Right ventricle myocardium superior (tissue), 1 donor: ENCODE measurements at places on chromosomes 5 and 9. TPM values are rescaled to one million over a fixed set of nuclear protein-coding genes. Genes with fewer than 3 reads are reported as not detected.

Gene FGD3
- total RNA-seq, result 2.7 TPM

DNA sequence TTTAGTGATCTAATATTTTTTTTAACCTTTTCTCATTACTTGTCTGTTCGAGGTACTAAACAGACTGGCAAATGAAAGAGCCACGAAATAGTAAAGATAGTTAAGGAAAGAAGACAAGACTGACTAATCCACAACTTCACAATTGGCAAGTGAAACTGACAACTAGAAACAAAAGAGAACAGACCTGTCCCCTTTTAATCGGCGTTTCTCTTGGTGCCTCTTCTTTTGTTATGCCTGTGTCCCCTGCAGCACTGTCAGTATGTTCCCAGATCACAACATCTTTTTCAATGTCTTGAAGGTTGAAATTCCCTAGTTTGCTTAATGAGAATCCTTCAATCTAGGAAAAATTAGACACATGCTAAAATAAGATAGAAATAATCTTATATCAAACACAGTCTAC, 26.1 kb downstream of the TUT7 start:
- no peak for DNase-seq

DNA sequence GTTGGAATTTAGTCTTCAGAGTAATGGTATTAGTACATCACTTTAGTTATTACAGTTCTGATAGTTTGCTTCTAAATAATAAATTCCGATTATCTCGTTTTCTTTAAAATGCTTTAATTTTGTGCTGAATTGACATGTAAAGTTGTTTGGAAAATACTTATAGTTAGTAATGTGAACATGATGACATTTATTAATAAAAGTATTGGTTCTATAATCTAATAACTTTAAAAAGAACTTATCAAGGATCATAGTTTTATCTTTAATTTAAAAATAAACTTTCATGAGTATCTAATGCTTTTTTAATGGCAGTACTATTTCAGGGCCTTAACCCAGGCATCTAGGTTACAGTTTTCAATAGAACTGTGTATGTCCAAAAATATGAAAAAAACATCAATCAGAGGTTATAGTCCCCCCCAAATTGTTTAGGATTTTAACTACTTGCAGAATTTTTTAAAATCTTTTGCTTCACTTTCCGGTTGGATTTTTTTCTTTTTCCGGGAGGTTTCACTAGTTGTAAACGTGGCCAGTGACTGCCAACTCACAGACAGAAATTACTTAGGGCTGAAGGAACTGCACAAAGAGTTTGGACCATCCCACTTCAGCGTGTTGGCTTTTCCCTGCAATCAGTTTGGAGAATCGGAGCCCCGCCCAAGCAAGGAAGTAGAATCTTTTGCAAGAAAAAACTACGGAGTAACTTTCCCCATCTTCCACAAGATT, 680 bp downstream of the GPX8 start:
- DNase-seq, result no peak

GRCh38 chr5:56095579-56096102, 100.9 kb upstream of the IL6ST start:
- no peak for DNase-seq

GRCh38 chr5:126445502-126446174, 22.4 kb downstream of the GRAMD2B start:
- DNase-seq, result no peak

GRCh38 chr9:96343515-96344360, 39.8 kb downstream of the SLC35D2 start:
- DNase-seq, result no peak

DNA sequence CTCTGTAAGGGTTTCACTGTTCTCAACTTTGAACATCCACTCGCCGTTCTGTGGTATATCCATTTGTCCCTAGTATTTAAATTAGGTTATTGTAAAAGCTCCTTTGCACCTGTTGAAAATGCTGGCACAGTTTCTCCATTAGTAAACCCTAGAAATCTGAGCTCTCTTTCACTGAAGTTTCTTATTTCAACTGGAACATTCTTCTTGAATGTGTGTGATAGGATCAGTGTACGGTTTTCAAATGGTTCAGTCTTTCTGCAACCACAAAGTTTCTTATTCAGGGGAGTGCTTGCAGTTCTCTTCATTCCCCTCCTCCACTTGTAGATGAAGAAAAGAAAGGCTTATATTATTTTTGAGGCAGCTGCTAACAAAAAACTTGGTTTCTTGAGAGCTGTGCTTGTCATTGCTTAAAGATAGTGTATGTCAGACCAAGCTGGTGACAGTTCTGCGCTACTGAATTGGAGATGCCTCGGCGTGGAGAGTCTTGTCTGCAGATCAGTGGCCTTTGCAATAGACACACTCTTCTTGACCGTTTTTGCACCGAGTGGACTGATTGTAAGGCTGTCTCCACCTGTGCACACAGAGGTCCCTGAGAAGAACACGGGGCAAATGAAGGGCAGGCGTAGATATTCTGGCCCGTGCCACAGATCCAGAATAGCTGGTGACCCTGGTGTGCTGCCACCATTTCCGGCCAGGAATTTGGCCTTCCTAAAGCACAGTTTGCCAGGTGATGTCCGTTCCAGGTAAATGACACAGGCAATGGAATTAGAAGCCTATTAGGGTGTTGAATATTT, 102.2 kb downstream of the TRIO start:
- no peak for DNase-seq

DNA sequence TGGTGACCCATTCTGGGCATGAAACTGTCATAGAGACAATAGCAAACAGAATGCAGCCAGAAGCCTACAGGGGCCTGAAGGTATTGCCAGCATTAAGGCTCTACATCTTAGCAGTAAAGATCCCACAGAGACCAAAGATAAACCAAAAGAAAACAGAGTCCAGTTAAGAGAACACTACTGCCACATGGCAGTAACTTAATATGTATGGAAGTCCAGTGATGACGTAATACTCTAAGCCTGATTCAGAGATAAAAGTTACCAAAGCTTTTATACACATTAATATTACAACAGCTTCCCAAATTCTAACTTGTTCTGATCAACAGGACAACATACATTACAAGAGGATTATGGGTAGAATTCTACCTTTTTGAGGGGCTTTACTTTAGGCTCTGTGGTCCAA, 371.5 kb downstream of the PRELID2 start:
- no peak for DNase-seq

- DNase-seq, result no peak
These were observed 68.9 kb downstream of the PRDM6 start for GRCh38 chr5:123157791-123158581.

- no peak for DNase-seq
These were observed 84.3 kb downstream of the MED27 start for GRCh38 chr9:131995382-131995781.

DNA sequence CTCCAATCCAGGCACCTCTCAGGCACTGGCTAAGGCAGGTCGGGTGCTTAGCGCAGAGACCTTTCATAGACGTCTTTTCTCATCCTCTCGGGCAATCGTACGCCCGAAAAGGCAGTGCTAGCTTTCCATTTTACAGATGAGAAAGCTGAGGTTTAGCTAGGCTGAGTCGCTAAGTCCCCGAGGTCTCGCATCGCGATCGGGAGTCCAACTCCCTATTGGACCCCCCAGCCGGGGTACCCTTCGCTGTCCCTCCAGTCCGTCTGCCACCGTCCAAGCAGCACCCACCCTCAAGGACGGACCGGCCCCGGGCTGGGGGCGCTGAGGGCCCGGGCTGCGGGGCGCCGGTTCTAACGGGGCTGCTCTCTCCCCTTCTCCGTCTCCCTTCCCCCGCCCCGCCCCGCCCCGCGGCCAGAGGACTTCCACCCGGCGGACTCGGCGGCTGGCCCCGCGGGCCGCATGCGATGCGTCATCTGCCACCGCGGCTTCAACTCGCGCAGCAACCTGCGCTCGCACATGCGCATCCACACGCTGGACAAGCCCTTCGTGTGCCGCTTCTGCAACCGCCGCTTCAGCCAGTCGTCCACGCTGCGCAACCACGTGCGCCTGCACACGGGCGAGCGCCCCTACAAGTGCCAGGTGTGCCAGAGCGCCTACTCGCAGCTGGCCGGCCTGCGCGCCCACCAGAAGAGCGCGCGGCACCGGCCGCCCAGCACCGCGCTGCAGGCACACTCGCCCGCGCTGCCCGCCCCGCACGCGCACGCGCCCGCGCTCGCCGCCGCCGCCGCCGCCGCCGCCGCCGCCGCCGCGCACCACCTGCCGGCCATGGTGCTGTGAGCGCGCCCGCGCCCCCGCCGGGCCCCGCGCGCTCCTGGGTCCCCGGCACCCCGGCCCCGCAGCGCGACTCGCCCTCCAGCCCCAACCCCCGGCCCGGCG, 12.5 kb upstream of the EXOSC2 start:
- DNase-seq, result peak; percentile 87

DNA sequence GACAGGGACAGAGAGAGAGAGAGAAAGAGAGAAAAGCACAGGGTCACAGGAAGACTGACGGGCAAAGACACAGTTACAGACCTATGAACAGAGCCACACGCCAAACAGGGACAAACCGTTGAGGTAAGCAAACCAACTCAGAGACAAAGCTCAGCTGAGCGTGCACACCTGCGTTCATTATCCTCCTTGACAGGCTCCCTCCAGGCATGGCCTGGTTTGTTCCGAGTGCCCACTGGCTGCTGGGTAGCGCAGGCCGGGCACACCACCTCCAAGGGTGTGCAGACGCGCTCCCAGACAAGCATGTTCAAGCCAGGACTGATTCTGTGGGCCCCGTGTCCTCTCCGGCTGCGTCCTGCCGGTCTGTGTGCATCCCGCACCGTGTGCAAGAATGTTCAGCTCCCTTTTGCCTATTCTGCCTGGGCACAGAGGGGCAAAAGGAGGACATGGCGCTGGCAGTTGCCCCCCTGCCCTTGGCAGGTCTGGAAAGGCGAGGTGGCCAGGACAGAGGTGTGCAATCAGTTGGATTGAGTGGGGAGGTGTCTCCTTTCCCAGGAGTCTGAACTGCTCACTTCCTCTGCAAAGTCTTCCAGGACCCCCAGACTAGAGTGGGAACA, 467 bp upstream of the SMIM32 start:
- no peak for DNase-seq

Gene RASEF
- 0.05 TPM for total RNA-seq

Gene ALG2
- total RNA-seq, result 14.4 TPM

GRCh38 chr5:142014911-142015584, 2.2 kb upstream of the GNPDA1 start:
- DNase-seq, result no peak

Gene NTNG2
- 1.8 TPM for total RNA-seq

DNA sequence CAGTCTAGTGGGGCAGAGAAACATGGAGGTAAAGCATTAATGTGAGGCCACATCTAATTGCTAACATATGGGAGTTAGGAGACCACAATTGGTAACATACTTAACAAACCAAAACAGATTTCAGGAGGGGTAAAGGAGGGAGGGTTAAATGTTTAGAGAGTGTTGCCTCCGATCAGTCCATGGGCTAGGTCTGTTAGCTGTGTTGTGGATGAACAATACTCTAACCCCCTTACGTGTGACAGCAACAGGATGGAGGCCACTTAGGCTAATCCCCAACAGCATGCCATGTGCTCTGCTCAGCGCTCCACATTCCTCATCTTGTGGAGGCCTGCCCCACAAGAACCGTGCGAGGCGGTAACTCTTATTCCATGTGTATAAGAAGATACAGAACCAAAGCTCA, 167.0 kb downstream of the CRB2 start:
- no peak for DNase-seq

Gene ASTN2
- 6.4 TPM for total RNA-seq

Gene RNF183
- total RNA-seq, result not detected

Gene SMIM33
- not detected for total RNA-seq
